ENCODE measurements at places on chromosomes 12 and 14. TPM values are rescaled to one million over a fixed set of nuclear protein-coding genes. Genes with fewer than 3 reads are reported as not detected.
A peak's percentile ranks its signal among the peaks of the same experiment; 100 is the strongest.

GRCh38 chr14:92415969-92416368 lies 93.0 kb downstream of the SLC24A4 start:
- no peaks in the 10 kb centered on the region for H3K36me3 ChIP-seq
- H3K4me1 ChIP-seq = no peaks in the 10 kb centered on the region

Gene DNAJC22
- total RNA-seq = 0.14 TPM

DNA sequence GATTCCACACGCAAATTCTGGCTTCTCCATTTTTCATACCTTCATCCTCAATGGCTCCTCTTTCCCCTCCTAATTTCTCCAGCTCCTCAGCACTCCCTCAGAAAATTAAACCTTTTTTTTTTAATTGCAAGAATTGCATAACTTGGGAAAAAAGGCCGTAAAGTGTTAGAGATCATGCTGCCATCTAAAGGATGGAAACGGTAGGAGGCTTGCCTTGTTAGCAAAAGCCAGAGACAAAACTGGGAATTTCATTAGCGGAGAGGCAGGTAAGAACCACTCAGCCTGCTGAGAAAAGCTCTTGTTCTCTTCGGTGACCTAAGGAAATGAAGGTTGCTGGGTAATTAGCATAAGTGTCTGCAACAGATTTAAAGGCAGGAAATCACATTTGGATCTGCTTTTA lies 204.3 kb downstream of the AEBP2 start:
- H3K27ac ChIP-seq = peak overlapping the region; percentile 94
- H3K4me3 ChIP-seq = no peak overlapping the region
- peaks cover 41% of the 10 kb centered on the region for H3K4me1 ChIP-seq
- no peak for DNase-seq

- peaks cover 40% of the 10 kb centered on the region for H3K27me3 ChIP-seq
- no peaks in the 10 kb centered on the region for H3K36me3 ChIP-seq
- DNase-seq = peak; percentile 82
- H3K27ac ChIP-seq = peak overlapping the region; percentile 83
- H3K4me1 ChIP-seq = peaks cover 26% of the 10 kb centered on the region
- peak overlapping the region; percentile 58 for H3K4me3 ChIP-seq
Measured at GRCh38 chr14:76267322-76268046, 108.5 kb upstream of the ESRRB start.

GRCh38 chr12:26091822-26092221 lies 33.0 kb downstream of the BHLHE41 start:
- no peak overlapping the region for H3K4me3 ChIP-seq
- H3K27ac ChIP-seq = no peak overlapping the region
- no peaks in the 10 kb centered on the region for H3K27me3 ChIP-seq
- H3K4me1 ChIP-seq = peaks cover 13% of the 10 kb centered on the region
- H3K36me3 ChIP-seq = no peaks in the 10 kb centered on the region

Gene ZNF891
- total RNA-seq = 3.4 TPM

- H3K4me1 ChIP-seq = peaks cover 6% of the 10 kb centered on the region
- H3K4me3 ChIP-seq = no peak overlapping the region
- peak; percentile 22 for DNase-seq
- H3K36me3 ChIP-seq = no peaks in the 10 kb centered on the region
- H3K27ac ChIP-seq = no peak overlapping the region
Measured at GRCh38 chr14:94952097-94952496, 182.2 kb upstream of the GSC start.

GRCh38 chr14:105581551-105582341 lies 55.4 kb downstream of the TMEM121 start:
- H3K4me1 ChIP-seq = no peaks in the 10 kb centered on the region
- H3K36me3 ChIP-seq = peaks cover 42% of the 10 kb centered on the region
- H3K27me3 ChIP-seq = peaks cover 17% of the 10 kb centered on the region
- H3K4me3 ChIP-seq = no peak overlapping the region

DNA sequence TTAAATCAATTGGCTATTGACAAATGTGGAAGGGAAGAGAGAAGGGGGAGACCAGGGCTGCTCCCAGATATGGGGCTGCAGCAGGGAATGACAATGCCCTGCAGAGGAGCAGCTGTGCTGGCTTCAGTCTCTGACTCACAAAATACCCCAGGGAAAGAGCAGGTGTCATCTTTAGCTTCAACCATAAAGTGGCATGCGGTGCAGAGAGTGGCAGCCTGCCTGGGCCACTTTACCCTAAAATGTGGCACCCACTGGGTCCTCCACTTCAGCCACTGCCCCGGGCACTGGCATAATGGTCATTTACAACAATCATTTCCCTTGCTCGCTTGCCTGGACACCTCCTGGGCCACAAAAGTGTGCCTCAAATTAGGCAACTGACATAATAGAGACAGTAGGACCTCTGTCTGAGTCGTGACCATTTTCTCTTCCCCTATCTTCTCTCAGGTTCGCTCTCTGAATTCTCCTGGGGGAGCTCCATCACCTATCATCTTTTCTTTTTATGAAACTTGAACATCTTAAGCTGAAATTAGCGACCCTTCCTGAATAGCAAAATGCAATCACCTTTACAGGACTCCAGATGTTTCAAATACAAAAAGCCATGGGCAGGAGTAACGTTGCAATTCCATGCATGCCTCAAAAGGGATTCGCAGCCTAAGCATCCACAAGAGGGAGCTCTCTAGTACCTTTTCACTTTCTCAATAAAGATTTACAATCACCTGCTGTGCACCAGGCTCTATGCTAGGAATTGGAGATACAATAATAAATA lies 179.9 kb upstream of the ATF7IP start:
- H3K4me1 ChIP-seq = peaks cover 11% of the 10 kb centered on the region
- no peak overlapping the region for H3K27ac ChIP-seq
- H3K27me3 ChIP-seq = no peaks in the 10 kb centered on the region
- H3K4me3 ChIP-seq = no peak overlapping the region

DNA sequence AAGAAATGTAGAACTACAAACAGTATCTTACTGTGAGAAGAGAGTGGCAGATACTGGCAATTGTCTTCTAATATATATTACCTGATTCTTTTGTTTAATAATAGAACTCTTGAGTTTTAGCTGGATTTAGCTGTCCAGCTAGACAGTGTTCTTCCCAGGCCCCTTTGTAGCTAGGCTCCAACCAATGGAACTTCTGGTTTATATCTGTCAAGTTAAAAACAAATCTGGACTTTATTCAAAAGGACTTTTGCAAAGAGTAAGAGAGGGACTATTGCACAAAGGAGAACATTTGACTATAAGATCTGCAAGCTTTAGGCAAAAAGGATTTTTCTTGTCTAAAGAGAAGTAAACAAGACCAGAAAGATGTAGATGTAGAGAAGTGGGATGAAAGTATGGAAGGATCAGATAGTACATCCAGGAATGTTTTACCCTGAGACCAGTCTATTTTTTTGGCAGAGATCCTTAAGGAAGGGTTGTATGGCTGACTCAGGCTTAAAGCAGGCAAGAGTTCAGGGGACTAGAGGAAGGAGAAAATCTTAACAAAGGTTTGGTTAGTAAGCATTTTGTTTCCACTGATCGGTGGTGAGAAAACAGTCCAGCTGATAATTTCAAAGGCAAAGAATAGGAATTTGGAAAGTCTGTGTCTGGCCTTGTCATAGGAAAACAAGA lies 111.1 kb upstream of the PLEKHA5 start:
- DNase-seq = no peak
- H3K27me3 ChIP-seq = no peaks in the 10 kb centered on the region
- H3K27ac ChIP-seq = no peak overlapping the region
- peaks cover 20% of the 10 kb centered on the region for H3K4me1 ChIP-seq

GRCh38 chr12:57521525-57522010 lies 1.1 kb upstream of the MBD6 start:
- H3K4me1 ChIP-seq = peaks cover 42% of the 10 kb centered on the region
- peaks cover 24% of the 10 kb centered on the region for H3K36me3 ChIP-seq
- H3K4me3 ChIP-seq = peak overlapping the region; percentile 96
- H3K27me3 ChIP-seq = peaks cover 3% of the 10 kb centered on the region

DNA sequence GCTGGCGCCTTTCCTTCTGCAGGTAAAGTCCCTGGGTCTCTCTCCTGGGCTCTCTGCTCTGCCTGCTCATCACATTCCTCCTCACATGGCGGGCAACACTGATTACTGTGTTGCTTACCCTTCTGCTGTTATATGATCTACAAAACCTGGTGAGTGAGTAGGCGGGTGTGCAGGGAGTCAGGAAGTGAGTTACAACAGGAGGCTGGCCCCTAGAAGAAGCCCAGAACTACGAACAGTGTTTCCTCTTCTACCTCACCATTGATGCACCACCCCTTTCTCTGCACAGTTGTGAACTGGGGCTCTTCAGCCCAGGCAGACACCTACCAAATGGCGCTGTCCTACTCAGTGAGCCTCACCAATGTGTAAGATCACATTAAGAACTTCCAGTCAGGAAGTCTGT lies 4.9 kb upstream of the KLHL33 start:
- no peak overlapping the region for H3K4me3 ChIP-seq
- H3K4me1 ChIP-seq = no peaks in the 10 kb centered on the region
- H3K27ac ChIP-seq = no peak overlapping the region
- peaks cover 9% of the 10 kb centered on the region for H3K36me3 ChIP-seq
- H3K27me3 ChIP-seq = peaks cover 11% of the 10 kb centered on the region

DNA sequence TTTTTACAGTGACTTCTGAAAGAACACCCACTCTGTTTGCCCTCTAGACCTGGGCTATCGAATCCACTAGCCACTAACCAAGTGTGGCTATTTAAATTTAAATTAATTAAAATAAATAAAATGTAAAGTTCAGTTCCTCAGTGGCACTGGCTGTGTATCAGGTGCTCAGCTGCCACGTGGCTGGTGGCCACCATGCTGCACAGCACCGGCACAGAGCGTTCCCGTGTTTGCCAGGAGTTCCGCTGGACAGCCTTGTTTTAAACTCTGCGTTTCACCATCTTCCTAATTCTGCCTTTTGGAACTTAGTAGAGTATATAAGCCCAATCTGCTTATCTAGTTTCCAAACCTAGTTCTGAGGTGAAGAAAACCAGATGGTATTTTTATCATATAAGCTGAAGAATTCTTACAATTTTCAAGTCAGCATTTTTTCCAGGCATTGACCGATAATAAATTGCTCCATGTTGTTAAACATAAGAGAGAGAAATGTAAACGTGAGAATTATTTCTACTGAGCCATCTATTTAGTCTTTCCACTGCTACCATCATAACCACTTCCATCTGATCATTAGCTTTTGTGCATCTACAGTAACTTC lies 339.0 kb downstream of the CACNA1C start:
- H3K36me3 ChIP-seq = no peaks in the 10 kb centered on the region
- H3K4me3 ChIP-seq = no peak overlapping the region
- H3K4me1 ChIP-seq = 0 out of 2 replicates have a peak, but pooled peaks cover 3% of the 10 kb centered on the region
- DNase-seq = no peak

DNA sequence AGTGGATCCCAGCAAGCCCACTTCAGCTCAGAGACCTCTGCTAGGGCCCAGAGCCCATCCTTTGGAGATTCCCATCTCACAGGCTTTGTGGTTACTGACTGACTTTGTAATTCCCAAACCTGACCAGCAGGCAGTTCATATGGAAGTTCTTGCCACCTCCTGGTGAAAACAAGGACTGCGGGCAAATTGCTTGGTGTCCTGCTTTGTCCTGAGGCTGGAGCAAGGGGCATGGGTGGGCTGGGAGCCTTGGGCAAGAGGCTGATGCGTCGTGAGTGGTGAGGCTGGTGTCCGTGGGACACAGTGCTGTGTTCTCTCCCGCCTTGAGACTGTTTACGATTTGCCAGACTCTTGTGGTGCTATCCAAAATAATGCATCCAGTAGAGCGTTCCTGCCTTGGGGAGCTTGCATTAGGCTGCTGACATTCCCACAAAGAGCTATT lies 91.0 kb downstream of the LRRC74A start:
- H3K27me3 ChIP-seq = no peaks in the 10 kb centered on the region
- H3K36me3 ChIP-seq = no peaks in the 10 kb centered on the region
- H3K27ac ChIP-seq = no peak overlapping the region
- H3K4me3 ChIP-seq = no peak overlapping the region
- peaks cover 70% of the 10 kb centered on the region for H3K4me1 ChIP-seq

DNA sequence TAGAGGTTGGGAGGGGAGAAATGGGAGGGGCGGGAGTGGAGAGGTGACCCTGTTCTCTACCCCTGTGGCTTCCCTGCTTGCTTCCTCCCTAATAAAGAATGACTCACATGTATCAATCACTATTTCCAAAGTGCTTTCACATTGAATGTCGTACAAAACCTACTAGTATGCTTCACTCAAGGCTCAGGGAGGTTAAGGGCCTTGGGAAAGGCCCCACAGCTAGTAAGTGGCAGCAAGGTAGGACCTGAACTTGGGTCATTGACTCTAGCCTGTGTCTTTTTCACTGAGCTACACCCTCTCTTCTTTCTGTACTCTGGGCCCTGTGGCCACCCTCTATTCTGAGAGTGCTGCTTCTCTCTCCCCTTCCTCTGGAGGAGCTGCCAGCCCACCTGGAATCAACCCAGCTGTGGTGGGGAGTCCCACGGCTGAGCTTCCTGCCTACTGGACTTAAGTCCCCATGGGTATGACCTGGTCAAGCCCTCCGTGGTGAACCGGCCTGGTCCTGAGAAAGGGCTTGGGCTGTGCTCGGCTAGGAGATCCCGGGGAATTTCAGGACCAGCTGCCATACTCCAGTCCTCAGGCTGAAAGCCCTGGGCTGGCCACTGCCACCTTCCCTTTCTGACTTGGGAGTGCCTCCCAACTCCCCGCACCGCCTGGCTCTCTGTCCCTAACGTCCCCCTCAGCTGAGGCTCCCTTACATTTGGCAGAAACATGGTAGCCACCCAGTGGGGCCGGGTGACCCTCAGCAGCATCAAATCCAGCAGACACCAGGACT lies 13.0 kb downstream of the SLC48A1 start:
- DNase-seq = no peak
- no peaks in the 10 kb centered on the region for H3K27me3 ChIP-seq
- H3K4me3 ChIP-seq = no peak overlapping the region
- no peaks in the 10 kb centered on the region for H3K4me1 ChIP-seq
- H3K27ac ChIP-seq = no peak overlapping the region

Gene HOXC9
- total RNA-seq = not detected

Gene PTGR2
- 23.6 TPM for total RNA-seq

- H3K4me1 ChIP-seq = peaks cover 20% of the 10 kb centered on the region
- H3K36me3 ChIP-seq = peaks cover 6% of the 10 kb centered on the region
- no peak overlapping the region for H3K4me3 ChIP-seq
Measured at GRCh38 chr14:39015360-39015961, 87.6 kb downstream of the SEC23A start.

- no peaks in the 10 kb centered on the region for H3K36me3 ChIP-seq
- no peak overlapping the region for H3K4me3 ChIP-seq
- no peak for DNase-seq
- no peaks in the 10 kb centered on the region for H3K27me3 ChIP-seq
- peaks cover 16% of the 10 kb centered on the region for H3K4me1 ChIP-seq
- no peak overlapping the region for H3K27ac ChIP-seq
Measured at GRCh38 chr14:72315714-72316113, 383.5 kb downstream of the RGS6 start.

- peaks cover 25% of the 10 kb centered on the region for H3K4me1 ChIP-seq
- DNase-seq = no peak
- H3K27ac ChIP-seq = no peak overlapping the region
- no peaks in the 10 kb centered on the region for H3K36me3 ChIP-seq
- H3K27me3 ChIP-seq = no peaks in the 10 kb centered on the region
Measured at GRCh38 chr14:66069036-66069435, 417.1 kb upstream of the CCDC196 start.

- DNase-seq = no peak
- H3K27ac ChIP-seq = no peak overlapping the region
- no peaks in the 10 kb centered on the region for H3K27me3 ChIP-seq
- H3K36me3 ChIP-seq = no peaks in the 10 kb centered on the region
- peaks cover 31% of the 10 kb centered on the region for H3K4me1 ChIP-seq
Measured at GRCh38 chr14:61559641-61560201, 135.6 kb upstream of the HIF1A start.

GRCh38 chr12:29534935-29535334 lies 37.4 kb upstream of the OVCH1 start:
- H3K36me3 ChIP-seq = no peaks in the 10 kb centered on the region
- H3K27ac ChIP-seq = no peak overlapping the region
- no peak overlapping the region for H3K4me3 ChIP-seq
- H3K27me3 ChIP-seq = no peaks in the 10 kb centered on the region
- no peak for DNase-seq
